ENCODE measurements at places on chromosomes 13 and 19.

- no peak for DNase-seq
These were observed 13.1 kb upstream of the GTF3A start for GRCh38 chr13:27411341-27411740.

GRCh38 chr19:19492026-19492610 lies 23.2 kb downstream of the TSSK6 start:
- DNase-seq, result no peak

GRCh38 chr13:39655041-39655568 lies 357 bp upstream of the COG6 start:
- DNase-seq, result no peak

DNA sequence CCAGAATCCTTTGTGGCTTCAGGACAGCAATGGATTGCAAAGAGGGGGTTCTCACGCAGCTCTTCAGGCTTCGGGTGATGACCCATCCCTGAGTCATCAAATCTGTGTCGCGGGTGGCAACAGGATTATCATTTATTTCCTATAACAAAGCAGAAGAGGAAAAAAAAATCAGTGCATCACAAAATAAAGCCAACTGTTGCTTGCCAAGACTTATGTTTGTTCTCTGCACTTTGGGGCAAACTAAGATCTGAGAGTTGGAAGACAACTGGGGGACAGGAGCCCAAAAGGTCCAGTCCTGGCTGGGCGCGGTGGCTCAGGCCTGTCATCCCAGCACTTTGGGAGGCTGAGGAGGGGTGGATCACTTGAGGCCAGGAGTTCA lies 6.4 kb downstream of the GNA15 start:
- peak; percentile 93 for DNase-seq

DNA sequence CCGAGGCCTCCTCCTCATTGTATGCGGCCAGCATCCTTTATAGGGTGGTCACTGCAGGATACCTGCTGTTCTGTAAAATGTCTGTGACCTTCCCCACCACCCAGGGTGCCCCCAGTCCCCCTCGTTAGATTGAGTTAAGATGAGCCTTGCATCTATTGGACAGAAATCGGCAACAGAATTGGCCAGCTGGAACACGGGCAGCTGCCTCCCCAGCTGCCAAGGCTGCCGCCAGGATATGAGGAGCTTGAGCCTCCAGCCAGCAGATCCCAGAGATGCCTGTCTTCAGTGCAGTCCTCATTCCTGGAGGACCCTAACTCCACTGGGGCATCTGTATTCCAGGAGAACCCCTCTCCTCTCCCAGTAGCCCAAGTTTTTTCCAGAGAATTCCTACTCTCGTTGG lies 463.0 kb downstream of the TSHZ3 start:
- no peak for DNase-seq

DNA sequence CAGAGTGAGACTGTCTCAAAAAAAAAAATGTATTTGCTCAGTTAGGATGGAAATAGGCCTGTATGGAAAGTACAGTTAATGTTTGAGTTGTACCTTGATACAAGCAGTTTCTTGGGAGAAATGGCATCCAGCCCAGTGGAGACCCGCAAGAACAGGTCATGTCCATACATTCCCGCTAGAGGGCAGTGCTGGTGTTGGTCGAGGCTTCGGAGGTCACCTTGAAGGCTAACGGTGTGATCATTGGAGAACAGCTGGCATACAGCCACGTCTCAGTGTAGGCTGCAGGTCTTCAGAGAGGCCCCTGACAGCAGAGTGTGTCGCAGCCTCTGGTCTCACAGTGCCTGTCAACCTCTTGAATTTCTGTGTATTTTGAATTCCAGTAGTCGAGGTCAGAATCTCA lies 7.5 kb downstream of the ZNF610 start:
- peak; percentile 8 for DNase-seq

GRCh38 chr13:107234319-107235073 lies 666.6 kb upstream of the ARGLU1 start:
- no peak for DNase-seq

DNA sequence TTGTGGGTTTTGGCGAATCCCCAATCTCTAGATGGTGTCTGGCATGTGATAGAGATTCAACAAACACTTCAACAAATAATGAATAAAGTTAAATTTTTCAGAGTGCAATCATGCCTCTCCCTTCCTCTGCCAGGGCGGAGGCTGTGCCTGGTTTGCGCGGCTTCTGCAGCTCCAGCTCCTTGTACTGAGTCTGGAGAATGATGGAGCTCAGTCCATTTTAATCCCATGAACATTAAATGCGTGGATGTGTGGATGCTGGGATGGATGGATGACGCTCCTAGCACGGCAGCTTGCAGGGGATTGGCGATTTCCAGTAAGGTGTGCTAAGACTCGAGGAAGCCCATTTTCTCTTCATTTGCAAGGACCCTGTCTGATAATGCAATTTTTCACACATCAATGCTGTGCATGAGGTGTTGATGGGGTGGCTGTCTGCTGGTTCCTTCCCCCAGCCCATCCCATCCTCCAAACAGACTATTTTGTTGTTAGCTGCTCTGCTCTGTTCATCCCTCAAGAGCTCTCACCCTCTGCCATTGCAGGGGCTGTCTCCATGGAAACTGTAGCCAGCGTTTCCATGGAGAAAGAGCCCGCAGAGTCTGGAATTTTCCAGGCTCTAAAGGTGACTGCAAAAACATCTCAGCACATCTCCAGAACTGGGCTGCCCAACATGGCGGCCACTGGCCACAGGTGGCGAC lies 92.6 kb upstream of the PEG3 start:
- DNase-seq, result no peak

DNA sequence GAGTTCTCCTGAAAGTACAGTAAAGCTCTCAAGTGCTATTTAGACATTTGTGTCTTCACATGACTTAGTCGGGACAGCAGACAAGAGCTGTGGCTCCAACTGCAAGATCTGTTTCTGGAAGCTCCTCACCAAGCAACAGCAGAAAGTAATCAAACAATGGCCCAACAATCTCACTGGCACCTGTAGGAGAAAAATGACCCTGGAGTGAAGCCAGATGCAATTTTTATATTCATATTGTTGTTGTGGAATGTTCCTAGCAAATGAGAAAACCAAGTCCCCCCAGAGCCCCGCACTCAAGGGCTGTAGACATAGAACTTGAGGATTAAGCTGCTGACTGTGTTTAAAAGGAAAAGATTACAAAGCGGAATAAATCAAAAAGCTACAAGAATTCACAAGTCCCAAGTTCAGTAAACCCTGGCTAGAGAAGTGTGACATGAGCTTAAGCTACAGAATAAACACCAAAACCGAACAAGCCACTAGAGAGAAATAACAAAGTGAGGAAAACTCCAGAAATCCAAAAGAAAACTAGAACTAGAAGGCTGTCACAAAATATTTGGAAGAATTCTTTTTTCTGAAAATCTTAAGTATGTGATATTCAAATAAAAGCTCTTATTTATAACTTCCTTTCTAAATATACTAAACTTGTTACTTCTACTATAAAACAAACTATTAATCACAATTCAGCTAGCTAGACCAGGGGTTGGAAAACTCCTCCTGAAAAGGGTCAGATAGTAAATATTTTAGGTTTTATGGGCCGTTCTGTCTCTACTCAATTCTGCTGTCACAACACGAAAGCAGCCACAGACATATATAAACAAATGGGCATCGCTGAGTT lies 454.5 kb downstream of the SUCLA2 start:
- DNase-seq, result no peak

DNA sequence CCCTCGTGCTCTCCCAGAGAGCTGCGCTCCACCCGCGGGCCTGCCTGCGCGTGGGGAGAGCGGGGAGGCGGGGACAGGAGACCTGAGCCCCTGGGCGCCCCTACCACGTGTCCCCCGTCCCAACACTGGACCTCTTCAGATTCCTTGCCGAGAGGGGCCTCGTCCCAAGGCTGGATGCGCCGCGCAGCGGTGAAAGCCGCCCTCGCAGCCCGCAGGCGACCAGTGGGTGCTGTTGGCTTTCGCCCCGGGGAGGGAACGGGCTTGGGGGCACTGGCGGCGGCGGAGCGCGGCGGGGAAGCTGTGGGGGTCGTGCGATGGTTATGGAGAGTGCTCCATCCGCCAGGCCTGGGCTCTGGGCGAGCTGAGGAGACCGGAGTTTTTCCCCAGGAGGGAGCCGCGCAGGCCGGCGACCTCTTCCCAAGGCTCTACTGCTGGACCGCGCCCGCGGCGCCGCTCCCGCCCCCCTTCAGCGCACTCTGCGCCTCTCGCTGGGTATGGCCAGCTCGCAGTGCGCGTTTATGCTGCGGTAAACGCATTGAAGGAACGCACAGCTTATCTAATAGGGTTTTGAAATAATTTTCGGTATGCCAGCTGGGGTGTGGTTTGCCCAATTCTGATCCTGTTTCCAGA lies 17.2 kb upstream of the RNF17 start:
- DNase-seq, result no peak

- no peak for DNase-seq
These were observed 21.7 kb upstream of the CACTIN start for GRCh38 chr19:3648037-3648905.

- no peak for DNase-seq
These were observed 10.5 kb downstream of the CEBPA start for GRCh38 chr19:33291623-33292534.

DNA sequence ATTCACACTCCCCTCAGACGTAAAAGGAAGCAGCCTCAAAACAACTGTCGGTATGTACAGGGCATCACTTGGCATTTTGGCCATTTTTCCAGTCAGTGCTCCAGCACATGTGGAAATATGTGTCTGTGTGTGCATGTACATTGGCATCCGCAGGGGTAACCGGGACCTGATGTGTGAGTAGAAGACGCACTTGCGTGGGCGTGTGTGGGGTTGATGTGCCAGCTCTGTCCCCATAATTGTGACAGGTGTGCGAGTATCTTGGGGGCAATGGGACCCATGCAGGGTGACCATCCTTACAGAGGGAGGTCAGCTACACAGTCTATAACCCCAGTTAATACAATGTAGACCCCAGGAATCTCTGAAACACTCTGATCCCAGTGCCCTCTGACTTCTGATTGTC lies 7.3 kb upstream of the ZNF331 start:
- DNase-seq, result no peak

GRCh38 chr13:97798171-97798821 lies 155.2 kb upstream of the IPO5 start:
- DNase-seq, result no peak

- DNase-seq, result no peak
These were observed 113.7 kb upstream of the SGCG start for GRCh38 chr13:23067129-23067528.

DNA sequence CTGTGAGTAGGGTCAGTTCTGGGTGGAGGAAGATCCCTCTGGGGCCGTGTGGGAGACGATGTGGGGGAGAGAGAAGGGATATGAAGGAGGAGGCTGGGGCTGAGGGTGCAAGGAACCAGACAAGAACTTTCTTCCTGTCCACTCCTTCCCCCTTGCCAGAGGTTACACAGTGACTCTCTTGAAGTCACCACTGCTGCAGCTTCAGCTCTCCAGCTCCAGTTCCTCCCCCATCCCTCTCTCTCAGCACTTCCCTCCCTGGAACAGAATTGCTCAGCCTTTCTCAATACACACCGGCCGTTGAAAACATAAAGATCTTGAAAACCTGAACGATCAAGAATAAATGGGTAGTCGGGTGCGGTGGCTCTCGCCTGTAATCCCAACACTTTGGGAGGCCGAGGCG lies 5.1 kb downstream of the ZSWIM9 start:
- no peak for DNase-seq
